ENCODE measurements at places on chromosomes 4 and X. TPM values are rescaled to one million over a fixed set of nuclear protein-coding genes. Genes with fewer than 3 reads are reported as not detected.

- DNase-seq: no peak
Measured at GRCh38 chr4:127709456-127709855, 20.7 kb upstream of the SLC25A31 start.

DNA sequence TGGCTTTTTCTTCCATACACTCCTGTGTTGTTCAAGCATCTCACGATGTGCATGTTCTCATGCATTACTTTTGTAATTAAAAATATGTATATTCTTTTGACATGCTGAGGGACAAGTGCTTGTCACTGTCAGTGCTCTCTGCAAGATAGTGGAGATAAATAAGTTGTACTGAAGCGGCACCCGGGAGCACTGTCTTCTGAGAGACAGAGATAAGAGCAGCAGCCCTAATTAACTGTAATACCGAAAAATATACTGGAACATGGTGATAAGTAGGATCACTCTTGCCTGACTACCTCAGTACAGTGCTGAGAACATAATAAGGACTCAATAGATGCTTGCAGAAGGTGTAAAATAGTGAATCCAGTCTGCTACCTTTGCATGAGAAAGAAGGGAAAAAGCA, 9.4 kb upstream of the GPR173 start:
- no peak for DNase-seq

GRCh38 chrX:31708116-31708515, 636.3 kb upstream of the FTHL17 start:
- no peak for DNase-seq

- no peak for DNase-seq
Measured at GRCh38 chr4:751676-752075, 46.0 kb downstream of the PCGF3 start.

- DNase-seq: no peak
Measured at GRCh38 chr4:41918278-41918677, 17.0 kb upstream of the TMEM33 start.

DNA sequence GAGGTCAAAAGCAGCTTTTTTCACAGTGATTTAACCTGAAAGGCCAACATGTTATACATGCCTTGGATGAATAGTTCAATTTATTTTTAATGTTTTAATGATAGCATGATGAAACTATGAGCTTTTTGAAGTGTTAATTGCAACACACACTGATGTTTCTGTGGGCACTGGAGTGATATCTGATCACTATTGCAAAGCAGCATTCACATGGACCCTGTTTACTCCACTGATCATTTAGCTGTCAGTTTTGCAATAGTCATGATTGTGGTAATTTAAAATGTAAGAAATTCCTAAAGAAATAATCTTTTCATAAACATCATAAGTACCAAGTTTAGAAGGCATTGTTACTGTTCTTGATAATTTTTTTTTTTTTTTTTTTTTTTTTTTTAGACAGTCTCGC, 74.1 kb downstream of the ARSJ start:
- DNase-seq: no peak

DNA sequence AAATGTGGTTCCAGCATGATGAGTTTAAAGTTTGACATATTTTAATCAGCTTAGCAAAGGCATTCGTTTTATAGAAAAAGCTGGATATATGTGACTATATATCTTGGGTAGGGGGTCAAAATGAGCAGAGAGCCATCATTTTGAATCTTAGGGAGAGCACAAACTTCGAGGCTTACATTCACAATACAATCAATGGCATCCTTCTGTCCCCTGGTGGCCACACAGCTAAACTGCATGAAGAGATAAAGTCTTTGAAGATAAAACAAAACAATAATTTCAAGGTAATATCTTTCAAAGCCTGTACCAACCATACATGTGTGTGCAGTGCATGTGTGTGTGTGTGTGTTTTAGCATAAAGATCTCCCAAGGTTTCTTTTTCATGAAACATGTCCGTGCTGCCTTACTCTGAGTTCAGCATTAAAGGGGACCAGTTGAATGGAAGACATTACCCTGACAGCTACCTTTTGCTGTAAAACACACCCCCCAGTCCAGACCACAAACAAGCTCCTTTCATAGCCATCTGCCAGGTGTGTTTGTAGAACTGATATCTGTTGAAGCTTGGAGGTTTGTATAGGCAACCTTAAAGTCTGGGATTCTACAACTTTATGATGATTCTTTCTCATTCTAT, 22.0 kb downstream of the DYNLT3 start:
- DNase-seq: no peak

Gene CT45A3
- not detected for total RNA-seq

Gene CPZ
- not detected for total RNA-seq

Gene MAGEA4
- not detected for total RNA-seq

Gene PRDM5
- 6.1 TPM for total RNA-seq

Gene SEC24B
- 14.6 TPM for total RNA-seq

Gene ARAP2
- 0.14 TPM for total RNA-seq
